ENCODE measurements at places on chromosomes 11 and 22.

GRCh38 chr11:78788533-78788932 is 213.9 kb upstream of the NARS2 start:
- no peak for DNase-seq

DNA sequence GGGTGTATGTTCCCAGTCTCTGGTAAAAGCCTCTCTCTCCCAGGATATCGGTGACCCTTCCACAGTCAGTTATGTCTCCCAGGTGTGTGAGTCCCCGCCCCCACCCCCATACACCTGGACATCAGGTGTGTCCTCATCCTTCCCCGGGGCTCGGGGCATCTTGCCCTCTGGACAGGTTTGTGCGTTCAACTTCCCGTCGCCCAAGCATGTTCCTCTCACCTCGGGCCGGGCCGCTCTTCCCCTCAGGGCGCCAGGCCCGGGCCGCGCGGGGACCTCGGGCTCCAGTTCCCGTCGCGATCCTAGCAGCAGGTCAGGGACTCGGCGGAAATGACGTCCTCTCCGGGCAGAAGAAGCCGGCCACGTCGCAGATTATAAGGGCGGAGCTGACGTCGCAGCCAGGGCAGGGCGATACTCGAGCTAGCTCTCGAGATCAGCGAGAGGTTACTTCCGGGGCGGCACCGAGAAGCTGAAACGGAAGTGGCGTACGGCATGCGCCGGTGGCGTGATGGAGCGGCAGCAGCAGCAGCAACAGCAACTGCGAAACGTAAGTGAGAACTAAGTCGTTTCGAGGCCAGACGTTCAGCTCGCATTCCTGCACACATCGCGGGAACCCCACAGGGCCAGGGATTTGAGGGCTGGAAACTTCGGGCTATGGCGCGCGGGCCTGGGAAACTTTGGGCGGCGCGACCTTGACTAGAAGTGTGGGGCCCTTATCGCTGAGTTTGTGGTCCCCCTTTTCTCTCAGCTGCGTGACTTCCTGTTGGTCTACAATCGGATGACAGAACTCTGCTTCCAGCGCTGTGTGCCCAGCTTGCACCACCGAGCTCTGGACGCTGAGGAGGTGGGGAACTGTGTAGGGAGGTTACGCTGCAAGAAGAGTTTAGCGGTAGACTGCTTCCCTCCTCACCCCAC is at the start of the genes ARFIP2 and TIMM10B:
Gene ARFIP2 (minus strand): TSS at position 320 of the 912 bp plus-strand sequence. CDS start 910 bp downstream, outside the sequence.
Gene TIMM10B (plus strand): TSS at position 490 of the 912 bp plus-strand sequence. CDS start 16 bp downstream, at position 506.
- DNase-seq = peak; percentile 94

GRCh38 chr11:66268952-66269905 is 790 bp downstream of the RAB1B start:
- peak; percentile 47 for DNase-seq

- DNase-seq = no peak
Observed at GRCh38 chr22:42262964-42263363, 7.5 kb downstream of the TCF20 start.

DNA sequence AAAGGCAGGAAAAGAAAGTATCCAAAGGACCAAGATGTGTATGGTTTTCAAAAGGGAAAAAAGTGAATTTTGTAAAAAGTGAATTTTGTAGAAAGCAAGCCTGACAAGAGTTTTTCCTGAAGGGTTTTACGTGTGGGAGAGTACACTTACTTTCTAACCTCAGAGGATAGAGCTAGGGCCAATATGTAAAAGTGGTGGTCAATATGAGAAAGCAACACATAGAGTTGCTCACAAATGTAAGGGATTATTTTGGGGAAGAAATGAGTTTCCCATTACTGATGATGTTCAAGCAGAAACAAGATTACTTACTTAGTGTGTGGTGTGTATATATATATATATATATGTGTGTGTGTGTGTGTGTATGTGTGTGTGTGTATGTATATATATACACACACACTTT is 162.5 kb downstream of the SWAP70 start:
- DNase-seq = no peak

DNA sequence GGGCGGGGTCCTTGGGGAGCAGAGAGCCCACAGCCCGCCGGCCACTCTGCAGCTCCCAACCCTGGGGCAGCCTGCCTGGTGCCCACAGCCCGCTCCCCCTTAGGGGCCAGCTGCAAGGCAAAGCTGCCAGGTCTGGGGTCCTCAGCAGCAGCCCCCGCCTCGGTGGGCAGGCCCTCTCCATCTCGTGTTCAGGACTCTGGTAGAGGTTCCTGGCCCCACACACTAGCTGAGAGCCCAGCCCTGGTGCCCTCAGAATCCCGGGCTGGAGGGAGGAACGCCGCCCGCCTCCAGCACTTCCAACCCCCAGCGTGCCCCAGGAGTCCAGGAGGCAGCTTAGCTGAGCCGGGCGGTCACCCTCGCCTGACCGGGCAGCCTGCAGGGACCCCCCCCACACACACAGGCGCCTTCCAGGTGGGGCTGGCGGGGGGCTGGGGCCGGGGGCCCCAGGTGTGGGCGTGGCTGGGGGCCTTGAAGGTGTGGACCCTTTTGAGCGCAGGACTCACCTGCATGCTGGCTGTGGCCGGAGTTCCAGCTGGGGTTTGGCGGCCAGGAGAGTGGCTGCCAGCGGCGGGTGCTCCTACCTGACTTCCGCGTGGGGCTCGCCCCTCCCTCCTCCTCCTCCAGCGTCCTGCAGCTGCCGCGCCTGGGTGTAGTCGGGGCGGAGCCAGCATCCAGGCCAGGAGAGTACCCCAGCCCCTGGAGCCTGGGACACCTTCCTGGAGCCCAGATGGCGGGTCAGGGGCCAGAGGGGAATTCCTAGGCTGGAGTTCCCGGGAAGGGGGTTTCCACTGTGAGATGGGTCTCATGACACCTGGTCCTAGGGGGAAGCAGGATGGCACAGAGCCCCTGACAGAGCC is at the start of gene ANO9:
Gene ANO9 (minus strand): TSS at position 594 of the 857 bp plus-strand sequence. CDS start 85 bp downstream, at position 509.
- DNase-seq = no peak

All from HAP-1 (cell line).